ENCODE measurements at places on chromosomes 11 and 22.

GRCh38 chr11:48170241-48171233 lies 46.1 kb upstream of the OR4B1 start:
- DNase-seq = no peak

DNA sequence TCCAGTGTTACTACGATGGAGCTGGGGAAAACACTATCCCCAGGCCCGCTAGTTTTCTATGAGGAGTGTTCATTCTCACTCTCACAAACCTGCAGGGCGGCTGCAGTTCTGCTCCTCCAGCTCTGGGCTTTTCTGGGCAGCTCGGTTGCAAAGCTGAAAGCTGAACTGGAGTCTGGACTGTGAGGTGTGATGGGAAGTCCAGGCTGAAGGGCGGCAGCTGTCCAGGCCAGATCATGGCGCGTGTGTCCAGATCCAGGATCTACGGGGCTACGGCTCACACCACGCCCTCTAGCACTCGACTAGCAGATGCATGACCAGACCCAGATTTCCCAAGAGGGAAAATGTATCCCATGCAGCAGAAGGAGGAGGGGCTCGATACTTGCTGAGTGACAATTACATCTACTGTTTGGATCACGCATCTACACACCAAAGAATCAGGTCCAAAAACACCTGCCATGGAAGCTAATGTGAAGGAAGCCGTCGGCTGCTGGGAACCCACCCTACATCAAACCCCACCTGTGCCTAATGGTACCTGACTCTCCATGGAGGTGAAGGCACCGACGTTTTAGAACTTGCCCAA lies 555.0 kb downstream of the BRD1 start:
- no peak for DNase-seq

DNA sequence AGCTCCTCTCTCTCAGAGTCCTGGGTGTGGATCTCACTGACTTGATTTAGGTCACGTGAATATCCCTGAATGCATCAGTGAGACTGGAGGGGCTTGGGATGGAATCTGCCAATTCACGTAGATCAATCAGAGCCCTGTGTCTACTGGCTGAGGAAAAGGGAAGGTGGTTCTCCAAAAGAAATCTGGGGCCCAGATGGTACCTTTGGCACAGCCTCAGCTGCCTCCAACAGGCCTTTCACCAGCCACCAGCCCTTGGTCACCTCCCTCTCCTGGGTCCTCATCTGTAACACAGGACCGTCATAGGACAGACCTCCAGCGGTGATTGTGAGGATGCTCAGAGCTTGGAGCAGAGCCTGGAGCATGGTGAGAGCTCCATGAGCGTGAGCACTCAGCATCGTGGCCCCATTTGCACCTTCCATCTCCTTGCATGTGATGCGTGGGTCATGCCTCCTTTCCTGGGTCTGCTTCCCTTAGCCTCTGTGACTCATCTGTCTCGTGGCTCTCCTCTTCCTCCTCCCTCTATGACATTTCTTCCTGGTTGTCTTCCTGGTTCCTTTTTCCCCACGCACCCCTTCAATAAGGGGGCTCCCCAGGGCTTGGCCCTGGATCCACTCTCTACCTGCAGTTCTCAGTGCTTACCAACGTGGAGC lies 7.5 kb upstream of the MIEF1 start:
- DNase-seq = no peak

GRCh38 chr11:116162886-116163230 lies 609.9 kb downstream of the BUD13 start:
- no peak for DNase-seq

DNA sequence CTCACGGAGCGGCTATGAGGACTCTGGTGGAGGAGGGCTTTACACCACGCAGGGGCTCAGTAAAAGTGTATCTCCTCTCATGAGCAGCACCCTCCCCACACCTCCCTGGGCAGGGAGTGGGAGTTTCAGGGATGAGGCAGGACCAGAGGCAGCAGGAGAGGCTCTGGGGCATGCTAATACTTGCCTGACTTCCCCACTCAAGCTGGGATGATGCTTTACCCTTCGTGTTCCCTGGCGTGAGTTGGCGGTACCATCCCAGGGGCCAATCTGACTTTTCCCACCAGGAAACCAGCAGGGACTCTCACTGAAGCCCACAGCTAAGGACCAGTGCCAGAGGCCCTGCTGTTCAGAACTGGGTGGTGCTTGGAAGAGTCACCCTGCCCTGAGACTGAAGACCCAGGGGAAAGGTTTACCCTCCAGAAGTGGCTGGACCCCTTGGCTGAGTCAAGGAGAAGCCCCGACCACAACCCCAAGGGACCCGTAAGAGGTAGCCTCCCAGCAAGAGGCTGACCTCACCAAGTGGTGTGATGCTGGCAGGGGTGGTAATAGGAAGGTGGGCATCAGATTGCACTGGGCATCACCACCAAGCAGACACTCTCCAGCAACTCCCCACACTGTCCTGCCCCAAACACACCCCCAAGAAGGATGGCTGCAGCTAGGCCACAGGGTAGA lies 65.6 kb downstream of the THAP12 start:
- DNase-seq = no peak

DNA sequence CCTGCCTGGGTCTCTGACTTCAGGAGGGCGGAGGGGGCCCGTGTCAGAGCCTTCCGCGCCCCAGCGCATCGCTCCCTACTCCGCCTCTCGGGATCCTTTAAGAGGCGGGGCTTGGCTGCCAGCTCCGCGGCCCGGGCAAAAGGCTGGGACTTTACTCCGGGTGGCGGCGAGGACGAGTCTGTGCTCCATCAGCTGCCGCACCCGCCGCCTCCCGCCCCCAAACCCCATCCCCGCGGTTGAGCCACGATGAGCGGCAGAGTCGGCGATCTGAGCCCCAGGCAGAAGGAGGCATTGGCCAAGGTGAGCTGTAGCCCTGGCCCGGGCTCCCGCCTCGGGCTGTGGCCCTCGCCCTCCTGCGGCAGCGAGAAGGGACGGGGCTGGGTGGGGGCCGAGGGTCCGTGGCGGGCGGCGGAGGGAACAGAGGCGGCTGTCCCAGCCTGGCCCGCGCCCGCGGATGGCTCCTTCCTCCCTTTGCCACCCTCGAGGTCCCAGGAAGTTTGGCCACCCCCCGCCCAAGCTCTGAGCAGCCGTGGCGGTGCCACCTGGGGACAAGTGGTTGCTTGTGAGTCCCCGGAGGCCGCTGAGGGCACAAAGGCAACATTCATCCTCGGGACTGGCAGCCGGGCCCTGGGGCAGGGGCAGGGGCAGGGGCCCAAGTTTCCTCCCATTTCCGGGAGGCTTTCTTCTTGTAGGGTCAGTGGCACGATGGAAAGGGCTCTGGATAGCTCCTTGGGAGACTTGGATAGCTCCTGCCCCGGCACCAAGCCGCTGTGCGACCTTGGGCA lies at the start of gene SEC14L2:
Gene SEC14L2, plus strand, starts transcription at position 148 of the 785 bp plus-strand sequence. Its CDS starts 99 bp downstream, at position 247.
- no peak for DNase-seq

DNA sequence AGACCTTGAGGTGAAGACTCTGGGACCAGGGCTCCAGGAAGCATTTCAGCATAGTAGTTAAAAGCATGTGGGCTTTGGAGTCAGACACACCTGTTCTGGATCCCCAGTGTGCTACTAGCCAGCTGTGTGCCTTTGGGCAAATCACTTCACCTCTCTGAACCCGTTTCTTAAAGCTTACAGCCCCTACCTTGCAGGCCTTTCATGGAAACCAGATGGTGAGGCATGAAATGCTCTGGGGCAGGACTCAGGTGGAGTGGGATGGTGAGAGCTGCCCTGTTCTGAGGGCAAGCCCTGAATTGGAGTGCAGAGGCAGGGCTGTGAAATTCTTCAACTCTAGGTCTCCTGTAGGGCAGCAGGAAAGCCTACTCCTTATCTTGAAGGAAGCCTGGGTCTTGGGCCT lies 10.5 kb downstream of the UCP2 start:
- DNase-seq = no peak

- DNase-seq = no peak
Measured at GRCh38 chr11:41660585-41660984, 201.1 kb upstream of the LRRC4C start.

DNA sequence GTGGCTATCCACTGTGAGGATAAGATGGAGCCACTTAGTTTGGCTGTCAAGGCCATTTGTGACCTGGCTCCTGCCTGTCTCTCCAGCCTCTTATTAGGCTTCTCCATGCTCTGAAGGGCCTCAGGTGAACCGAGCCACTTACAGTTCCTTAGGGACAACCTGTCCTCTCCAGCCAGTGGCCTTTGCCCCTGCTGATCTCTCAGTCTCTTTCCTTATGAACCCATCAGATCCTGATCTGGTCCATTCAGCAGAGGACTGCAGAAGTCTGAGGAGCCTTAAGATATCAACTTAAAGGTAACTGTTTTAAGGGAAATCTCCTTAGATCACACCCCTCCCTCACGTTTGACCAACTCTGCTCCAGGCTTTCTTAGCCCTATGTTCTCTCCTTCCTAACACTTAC lies 2.4 kb downstream of the DUSP18 start:
- DNase-seq = no peak

DNA sequence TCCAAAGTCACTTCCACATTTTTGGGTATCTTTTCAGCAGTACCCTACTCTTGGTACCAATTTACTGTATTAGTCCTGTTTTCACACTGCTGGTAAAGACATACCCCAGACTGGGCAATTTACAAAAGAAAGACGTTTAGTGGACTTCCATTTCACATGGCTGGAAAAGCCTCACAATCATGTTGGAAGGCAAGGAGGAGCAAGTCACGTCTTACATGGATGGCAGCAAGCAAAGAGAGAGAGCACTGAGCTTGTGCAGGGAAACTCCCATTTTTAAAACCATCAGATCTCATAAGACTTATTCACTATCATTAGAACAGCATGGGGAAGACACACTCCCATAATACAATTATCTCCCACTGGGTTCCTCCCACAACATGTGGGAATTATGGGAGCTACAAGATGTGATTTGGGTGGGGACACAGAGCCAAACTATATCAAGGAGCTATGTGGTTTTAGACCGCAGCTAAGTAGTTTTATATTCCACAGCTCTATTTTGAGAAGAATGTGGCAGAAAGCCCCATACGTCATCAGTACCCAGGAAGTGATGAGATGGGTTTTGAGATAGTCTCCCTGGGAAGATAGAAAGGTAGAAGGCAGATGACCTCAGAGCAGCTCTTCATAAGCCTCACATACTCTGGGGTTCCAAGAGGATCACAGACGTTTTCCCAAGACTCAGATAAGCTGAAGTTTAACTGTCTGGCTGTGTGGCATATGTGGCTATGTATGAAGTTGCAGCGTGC lies 96.3 kb downstream of the APIP start:
- DNase-seq = no peak

GRCh38 chr22:49512487-49513165 lies 315.0 kb downstream of the BRD1 start:
- no peak for DNase-seq

- DNase-seq = no peak
Measured at GRCh38 chr11:36443661-36444060, 66.4 kb downstream of the TRAF6 start.
